BJ (cell line): ENCODE measurements at places on chromosomes 4 and X. TPM values are rescaled to one million over a fixed set of nuclear protein-coding genes. Genes with fewer than 3 reads are reported as not detected.

- no peak for DNase-seq
Observed at GRCh38 chr4:141352331-141352730, 131.6 kb downstream of the ZNF330 start.

DNA sequence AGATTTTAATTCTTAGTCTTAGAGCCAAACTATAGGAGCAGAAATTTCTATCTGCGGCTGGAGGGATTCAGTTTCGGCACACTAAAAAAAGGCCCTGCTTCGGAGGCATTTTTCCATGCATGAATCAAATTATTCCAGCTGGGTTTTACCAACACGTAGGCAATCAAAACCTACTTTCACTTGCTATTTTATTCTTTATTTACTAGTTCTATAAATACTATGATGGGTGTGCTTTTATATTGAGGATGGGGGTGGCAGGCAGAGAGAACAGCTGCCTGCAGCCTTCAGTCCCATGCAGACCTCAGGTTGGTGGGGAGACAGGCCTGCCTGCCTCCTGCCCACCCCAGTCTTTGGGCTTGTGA lies 609.8 kb downstream of the BCOR start:
- DNase-seq = no peak

The GALNT7 gene
- 6.3 and 10.7 TPM in 2 replicates for polyA plus RNA-seq

The SLC10A4 gene
- 0.09 TPM in 1 of 2 replicates, not detected in the other for polyA plus RNA-seq

GRCh38 chrX:29435396-29435795 lies 780.0 kb upstream of the MAGEB2 start:
- DNase-seq = no peak

The FAM9C gene
- polyA plus RNA-seq = not detected in 2 replicates

DNA sequence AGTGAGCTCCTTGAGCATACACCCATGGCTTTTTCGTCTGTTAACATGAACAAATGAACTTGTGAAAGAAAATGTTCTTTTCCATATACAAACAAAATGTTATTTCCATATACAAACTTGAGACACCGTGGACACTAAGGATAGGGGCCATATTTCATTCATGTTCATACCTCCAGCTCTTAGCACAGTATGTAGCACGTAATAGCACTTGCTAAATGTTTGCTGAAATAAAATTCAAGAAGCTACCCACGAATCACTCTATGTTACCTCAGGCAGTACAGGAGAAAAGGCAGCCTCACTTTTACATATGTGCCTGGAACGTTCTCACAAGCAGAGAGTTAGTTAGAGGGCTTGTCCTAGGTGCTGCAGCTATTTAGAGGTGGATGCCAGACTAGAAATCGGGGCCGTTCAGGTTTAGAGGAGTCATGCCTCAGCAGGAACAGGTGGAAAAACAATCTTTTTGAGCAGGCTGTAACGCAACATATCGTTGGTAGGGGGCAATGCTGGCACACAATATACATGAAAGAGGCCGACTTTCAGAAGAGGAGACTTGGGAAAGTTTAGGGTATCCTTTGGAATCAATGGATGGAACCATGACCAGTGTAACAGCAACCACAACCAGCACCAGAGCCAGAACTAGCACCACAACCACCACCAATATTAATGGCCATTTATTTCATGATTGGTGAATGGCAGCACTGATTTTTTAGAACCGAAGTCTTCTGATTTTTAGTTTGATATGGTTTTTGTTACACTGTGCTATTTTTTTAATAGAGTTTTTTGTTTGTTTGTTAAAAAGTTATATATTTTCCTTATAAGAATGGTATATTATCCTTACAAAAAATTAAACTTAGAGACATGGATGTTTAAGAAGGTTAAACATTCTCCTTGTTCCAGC lies 14.8 kb upstream of the PAQR3 start:
- DNase-seq = no peak

The SPANXN3 gene
- polyA plus RNA-seq = not detected in 2 replicates

GRCh38 chrX:31423609-31424189 lies 351.9 kb upstream of the FTHL17 start:
- DNase-seq = peak; percentile 31

The PRIMPOL gene
- polyA plus RNA-seq = 6.0 and 15.6 TPM in 2 replicates

GRCh38 chr4:92615049-92615448 lies 311.3 kb downstream of the GRID2 start:
- DNase-seq = no peak

The SMR3A gene
- polyA plus RNA-seq = not detected in 2 replicates

- DNase-seq = peak; percentile 49
Observed at GRCh38 chr4:134027931-134028330, 173.7 kb downstream of the PABPC4L start.

DNA sequence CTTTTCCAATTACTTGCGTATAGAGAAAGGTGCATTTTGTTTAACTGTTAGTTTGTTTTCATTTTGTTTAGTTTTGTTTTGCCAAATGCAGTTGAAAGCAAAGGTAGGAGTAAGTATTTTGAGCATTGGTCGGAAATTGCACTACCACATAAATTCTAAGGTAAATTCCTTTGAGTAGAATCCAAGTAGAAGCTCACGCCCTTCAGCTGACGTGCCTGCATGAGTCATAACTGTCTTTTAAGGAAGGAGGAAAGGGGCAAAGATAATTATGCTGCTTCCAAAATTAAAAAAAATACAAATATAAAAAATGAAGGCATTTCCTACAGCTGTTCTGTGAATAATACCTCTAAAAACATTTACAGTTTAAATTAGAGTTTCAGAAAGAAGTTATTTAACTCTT lies 110.2 kb upstream of the MYOZ2 start:
- DNase-seq = no peak

- DNase-seq = no peak
Observed at GRCh38 chr4:14906805-14907204, 95.5 kb upstream of the CPEB2 start.

The AVPR2 gene
- polyA plus RNA-seq = not detected in 2 replicates

- DNase-seq = no peak
Observed at GRCh38 chrX:119783026-119783425, 8.4 kb downstream of the RPL39 start.

DNA sequence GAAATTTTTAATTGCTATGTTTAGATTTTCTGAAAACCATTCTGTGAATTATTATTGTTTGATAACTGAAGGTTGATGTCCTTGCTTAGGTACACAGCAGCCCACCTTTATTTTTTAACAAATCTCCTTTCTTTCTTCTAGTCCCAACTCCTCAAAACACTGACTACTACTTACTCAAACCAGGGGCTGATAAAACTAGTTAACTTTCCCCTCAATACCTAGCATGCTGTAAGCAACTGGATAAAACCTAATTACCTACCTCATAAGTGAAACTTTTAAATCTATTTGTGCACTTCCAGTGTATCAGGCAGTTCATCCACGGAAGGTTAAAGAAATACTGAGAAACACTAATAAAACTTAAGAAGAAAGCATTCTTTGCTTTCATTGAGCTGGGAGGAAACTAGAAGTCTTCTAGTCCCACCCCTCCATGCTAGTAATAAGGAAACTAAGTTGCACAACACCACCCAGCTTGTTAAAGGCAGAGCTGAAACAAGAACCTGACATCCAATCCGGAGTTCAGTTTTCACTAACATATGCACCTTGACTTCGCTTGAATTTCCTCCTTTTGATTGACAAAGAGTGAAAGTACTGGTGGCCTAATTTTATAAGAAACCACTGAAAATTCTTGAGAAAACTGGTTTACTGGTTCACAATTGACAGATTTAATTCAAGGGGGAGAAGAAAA lies 180.2 kb upstream of the TET2 start:
- DNase-seq = no peak

The TCP11X2 gene
- polyA plus RNA-seq = not detected in 2 replicates

DNA sequence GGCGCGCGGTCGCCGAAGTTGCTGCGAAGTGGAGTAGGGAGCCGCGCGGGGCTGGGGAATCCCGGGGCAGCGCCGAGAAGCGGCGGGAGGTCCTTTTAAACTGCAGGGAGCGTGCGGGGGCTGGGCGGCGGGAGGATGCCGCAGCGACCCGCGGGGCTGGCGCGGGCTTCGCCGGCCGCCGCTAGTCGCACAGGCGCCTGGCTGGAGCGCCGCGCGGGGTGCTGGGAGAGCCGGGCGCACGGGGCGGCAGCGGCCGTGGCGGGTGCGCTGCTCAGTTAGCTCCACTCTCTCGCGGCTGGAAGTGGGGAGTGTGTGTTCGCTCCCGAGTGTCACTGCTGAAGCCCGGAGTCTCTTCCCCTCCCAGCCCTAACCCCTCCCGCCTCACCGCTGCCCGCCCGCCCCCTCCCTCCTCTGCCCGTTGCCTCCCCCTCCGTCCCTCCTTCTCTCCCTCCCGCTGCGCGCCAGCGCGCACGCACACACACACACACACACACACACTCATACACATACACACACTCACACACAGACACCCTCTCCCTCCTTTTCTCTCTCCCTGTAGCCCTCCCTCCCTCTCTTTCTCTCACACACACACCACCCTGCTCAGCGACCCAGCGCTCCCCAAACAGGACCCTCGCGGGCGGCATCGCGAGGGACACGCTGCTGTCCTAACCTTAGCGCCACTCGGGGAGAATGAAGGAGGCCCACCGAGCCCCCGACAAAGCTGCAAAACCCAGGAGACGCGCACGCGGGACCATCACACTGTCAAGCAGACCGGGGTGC lies at the start of gene NDNF:
Gene NDNF, minus strand, starts transcription at position 312 of the 780 bp plus-strand sequence. CDS start 26,698 bp downstream, outside the sequence.
- no peak for DNase-seq

GRCh38 chr4:6192245-6192644 lies 8.1 kb downstream of the JAKMIP1 start:
- no peak for DNase-seq

- DNase-seq = no peak
Observed at GRCh38 chrX:150944233-150944632, 38.9 kb upstream of the HMGB3 start.

DNA sequence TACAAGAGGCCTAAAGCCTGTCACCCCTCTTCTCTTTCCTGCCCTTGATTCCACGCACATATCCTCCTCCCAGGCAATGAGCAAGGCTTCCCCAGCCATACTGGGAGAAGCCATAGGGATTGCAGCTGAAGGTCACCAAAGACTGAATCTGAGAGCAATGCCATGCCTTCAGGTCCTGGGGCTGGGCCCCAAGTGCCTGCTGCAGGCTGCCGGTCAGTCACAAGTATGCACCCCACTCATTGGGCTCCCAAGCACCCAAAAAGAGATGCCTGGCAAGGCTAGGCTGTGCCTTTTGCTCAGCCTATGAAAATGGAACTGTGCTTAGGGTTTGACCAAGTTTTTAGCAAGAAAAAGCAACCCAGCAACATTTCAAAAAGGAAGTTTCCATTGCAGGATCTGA lies 210.6 kb upstream of the MAMLD1 start:
- DNase-seq = no peak

DNA sequence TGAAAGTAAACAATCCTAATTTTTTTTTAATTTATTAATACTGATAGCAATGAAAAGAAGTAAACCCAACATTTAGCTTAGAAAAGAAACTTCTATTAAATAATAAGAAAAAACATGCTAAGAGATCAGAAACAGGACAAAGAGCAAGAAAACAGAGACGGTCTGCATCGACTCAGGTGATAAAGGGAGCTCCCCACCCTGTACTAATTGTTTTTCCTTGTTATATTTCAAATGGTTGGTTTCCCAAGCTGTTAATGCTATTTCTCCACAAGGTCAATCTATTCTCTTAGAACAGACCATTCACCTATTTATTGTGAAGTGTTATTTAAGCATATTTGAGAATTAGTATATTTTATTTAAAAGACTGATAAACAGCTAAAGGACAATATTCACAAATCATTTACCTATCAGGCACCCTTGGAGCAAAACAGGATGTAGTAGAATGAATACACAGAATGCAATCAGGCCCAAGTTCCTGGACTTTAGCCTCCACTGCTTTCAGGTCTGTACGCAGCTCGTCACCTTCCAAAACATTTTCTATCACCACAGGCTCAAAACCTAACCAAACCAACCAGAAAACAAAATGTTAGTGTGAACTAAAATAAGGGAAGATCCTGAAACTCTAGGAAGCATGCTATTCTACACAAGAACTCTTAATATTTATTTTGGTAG lies 5.5 kb downstream of the SEPSECS start:
- no peak for DNase-seq

DNA sequence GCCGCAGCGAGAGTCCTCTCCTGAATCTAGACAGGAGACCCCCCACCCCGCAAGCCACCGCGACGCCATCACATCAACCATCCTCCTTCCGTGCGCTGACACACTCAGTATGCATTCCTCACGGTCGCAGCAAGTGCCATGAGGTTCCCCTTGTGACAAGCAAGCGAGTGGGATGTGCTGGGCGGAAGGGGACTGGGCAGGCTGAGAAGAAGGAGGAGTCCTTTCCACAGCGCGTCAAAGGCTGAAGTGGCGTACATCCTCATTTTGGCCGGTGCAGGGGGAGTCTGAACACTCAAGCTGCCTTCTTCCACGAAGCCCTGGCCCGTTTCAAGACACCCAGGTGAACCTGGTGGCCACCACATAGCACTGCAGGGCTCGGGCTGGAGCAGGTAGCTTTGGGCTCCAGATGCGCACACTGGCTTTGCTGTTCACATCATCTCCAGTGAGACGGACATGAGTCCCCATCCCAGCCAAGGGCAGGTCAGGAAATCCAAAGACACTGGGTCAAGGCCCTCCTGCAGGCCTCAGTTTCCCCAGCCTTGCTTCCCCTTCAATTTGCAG lies 30.4 kb downstream of the CCNQ start:
- no peak for DNase-seq

DNA sequence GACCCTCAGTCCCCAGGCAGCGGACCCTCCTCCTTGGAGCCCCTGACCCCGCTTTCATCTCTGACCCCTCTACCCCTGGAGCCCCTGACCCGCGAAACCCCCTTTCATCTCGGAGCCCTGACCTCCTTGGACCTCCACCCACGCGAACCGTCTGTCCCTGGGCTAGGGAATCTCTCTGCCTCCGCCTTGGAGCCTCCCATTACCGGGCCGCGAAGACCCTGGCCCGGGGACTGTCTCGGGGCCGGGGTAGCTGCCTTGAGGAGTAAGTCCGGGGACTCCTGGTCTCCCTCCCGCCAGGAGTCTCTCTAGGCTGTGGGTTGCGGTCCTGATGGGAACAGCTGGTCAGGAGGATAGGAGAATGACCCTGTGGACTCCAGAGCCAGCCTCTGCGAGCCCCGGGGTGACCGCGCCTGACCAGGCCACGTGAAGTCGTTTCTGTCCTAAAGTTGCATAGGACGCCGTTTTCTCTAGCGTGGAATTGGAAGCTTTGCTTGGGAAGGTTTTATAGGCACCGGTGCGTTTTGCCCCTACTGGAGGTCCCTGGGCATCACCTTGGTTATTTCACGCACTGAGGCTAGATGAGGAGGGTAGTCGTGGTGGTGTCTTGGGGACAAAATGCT lies 824 bp downstream of the TBC1D14 start:
- no peak for DNase-seq

GRCh38 chrX:19198473-19198872 lies 76.2 kb upstream of the ADGRG2 start:
- DNase-seq = no peak

The HELT gene
- not detected in 2 replicates for polyA plus RNA-seq
